Common myeloid progenitor, CD34-positive (primary cell): ENCODE measurements at places on chromosomes 13 and 19.
A peak's percentile ranks its signal among the peaks of the same experiment; 100 is the strongest.

- DNase-seq: no peak
These were observed 135.8 kb downstream of the SHISA2 start for GRCh38 chr13:25915840-25916518.

DNA sequence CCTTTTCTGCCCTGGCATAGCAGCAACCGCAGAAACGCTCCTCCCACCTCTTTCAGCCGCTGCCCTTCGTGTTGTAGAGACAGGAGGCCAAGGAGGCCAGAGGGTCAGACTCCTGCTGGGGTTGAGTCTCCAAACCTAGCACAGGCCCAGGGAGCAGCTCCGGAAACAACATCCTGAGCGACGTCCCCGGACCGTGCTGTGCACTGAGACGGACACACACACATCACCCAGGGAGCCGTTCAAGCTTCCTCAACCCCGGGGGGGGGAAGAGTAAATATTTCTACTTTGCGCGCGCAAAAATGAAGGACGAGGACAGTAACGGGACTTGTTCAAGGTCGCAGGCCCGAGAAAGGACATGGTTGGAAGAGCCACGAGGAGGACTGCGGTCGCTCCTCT lies 657 bp downstream of the ZNF550 start:
- DNase-seq: no peak

DNA sequence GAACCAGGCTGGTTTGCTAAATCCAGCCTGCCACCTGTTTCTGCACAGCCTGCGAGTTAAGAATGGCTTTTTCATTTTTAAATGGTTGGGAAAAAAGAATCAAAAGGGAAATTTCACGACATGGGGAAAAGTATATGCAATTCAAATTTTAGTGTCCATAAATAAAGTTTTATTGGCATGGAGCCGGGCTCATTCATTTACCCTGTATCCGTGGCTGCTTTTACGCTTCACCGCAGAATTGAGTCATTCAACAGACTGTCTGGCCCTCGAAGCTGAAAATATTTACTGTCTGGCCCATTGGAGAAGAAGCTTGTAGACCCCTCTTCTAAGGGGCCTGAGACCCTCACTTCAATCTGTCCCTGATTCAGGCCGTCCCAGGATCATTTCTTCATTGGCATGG lies 26.1 kb downstream of the IER2 start:
- DNase-seq: no peak

DNA sequence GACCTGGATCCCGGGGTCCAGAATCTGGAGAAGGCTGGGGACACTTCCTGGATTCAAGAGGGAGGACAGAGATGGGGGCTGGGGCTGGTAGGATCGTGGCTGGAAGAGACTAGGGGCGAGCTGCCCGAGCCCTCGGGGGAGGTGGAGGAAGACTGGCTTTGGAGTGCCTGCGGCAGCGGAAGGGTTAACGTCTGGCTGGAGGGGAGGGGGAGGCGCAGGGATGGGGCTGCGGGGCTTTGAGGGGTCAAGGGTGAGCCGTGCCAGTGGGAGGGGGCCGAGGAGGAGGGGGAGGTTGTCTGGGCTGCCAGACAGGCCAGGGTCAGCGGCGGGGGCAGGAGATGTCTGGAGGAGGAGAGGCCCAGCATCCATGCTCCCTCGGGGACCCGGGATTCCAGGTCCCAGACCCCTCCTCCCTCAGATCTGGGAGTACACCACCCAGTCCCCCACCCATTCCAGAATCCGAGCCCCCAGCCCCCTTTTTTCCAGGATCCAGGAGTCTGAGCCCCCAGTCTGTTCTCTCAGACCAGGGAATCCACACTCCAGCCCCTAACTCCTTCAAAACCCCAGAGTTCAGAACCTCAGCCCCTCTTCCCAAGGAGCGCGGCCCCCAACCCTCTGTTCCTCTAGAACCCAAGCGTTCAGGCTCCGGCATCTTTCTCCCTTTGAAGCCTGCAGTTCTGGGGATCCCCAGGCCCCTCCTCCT lies 3.2 kb upstream of the SPACA6 start:
- DNase-seq: no peak

DNA sequence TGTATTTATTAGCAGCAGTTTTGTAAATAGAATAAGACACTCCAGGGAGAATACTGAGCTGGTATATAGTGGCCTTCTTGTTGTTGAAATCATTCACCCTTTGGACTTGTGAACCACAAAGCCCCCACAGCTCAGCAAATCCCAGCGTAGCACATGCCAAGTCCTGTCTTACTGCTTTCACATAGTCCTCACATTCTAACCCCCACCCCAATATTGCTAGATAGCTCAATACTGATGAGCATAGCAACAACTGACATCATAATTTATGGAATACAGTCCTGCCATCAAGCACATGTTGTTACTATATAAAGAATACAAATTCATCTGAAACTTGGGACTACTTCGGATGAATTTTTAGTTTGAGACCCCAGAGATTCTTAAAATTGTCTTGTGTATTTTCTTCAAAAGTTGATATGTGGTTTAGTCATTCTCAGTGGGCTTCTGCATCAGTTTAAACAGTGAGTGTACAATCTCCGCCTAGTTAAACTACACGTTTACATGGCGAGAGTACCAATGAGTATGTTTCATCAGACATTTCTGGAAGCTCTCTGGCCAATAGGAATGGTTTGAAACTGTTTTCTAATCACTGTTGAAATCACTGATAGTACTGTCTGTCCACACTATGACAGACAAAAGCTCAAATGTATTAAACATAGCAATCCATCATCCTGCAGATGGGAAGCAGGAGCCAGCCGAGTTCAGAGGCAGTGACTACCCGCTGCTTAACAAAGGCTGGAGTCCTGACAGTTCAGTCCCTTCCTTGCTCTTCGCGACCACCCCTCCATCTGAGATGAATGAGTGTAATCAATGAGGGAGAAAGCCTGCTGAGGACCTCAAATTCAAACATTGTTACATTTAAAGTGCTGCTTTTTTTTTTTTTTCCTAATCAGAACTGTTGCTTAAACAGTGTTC lies 15.2 kb downstream of the DACH1 start:
- DNase-seq: no peak

DNA sequence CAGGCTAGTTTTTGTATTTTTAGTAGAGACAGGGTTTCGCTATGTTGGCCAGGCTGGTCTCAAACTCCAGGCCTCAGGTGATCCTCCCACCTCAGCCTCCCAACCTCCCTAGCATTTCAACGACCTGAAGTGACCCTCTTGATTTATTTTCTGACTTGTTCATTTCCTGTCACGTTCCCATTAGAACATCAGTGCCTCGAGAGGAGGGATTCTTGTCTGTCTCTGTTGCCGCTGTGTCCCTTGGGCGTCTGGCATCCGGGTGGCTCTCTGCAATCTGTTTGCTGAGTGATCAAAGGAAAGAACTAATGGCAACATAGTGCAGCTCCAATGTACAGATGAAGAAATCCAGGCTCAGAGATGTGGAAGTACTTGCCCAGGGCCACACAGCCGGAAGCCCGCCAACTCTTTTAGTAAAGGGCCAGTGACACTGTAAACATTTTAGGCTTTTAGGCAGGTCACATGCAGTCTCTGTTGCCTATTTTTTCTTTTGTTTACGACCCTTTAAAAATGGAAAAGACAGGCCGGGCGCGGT lies 47.5 kb downstream of the NFIC start:
- DNase-seq: no peak

- peak; percentile 67 for DNase-seq
These were observed 2.8 kb downstream of the TNNT1 start for GRCh38 chr19:55146078-55146704.

- DNase-seq: no peak
These were observed 678.0 kb upstream of the SPRY2 start for GRCh38 chr13:81018936-81019335.

- peak; percentile 85 for DNase-seq
These were observed 8.7 kb downstream of the HOMER3 start for GRCh38 chr19:18932216-18932841.

- DNase-seq: no peak
These were observed 41.9 kb downstream of the ADPRHL1 start for GRCh38 chr13:113411216-113412023.

DNA sequence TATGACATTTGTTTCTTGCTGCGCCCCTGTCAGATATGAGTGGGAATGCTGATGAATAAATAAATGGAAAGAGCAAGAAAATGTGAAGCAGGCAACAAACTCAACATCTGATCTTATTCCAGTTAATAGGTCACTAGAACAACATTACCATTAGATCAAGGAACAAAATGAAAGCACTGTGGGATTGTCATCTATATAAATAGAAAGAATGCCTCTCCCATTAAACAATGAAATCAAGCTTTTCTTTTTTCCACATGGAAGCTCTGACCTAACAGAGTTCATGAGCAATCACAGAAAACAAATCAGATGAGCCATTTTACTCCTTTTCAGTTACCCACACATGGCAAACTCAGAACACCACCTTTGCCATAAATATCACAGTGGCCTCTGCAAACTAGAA lies 354.8 kb downstream of the SUCLA2 start:
- DNase-seq: no peak

DNA sequence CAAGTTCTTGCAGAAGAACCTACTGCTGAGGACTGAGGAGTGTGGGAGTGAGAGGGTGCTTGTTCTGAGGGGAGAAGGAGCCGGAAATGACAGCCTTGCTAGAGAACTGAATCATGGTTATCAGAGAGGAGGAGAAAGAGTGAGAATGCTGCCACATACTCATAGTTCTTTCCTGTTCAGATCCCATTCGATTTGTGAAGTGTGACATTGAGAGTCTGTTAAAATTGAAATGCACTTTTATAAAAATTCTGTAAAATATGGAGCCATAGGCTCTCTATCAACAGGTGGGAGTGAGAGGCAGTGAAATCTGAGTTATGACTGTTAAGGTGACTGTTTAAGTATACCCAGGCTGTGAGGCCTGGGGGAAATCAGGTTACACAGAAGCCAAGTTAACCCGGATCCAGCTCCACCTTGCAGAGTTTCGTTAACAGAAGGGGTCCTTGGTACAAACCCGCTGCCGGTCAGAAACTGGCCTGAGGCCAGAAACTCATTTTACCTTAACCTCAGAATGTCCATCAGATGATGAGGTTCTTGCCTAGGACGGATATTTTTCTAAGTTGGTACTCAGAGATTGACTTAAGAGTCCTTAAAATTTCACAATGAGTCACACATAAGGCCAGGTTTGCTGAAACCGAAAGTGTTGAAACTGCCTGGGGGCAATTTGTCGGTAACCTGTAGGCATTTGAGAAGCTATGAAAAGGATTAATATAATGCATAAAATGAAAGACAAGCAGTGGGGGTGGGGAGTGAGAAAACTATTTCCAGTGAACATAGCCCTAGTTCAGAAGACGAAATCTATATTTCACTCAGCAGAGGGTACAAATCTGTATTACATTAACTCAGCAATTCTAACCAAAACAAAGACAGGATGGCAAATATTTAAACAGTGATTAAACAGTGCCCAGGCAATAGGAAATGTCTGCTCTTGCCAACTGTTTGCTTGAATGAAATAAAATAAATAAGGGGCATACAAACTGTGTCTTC lies 350.5 kb downstream of the KCNRG start:
- DNase-seq: no peak

DNA sequence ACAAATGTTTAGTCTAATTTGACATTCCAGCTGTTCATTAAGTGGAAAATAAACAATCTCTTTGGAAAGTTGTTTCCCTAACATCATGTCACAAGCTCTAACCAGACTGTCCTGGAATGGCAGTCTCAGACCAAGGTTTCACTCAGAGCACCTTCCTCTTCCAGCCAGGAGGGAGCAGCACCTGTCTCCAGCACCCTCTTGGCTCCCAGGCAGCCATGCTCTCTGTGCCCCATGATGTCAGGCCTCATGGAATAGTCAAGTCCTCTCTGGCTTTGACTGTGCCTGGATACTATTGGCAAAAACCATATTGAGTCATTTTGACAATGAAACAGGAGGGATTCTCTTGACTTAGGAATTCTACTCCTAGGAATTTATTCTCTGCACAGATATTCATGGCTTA lies 171.4 kb downstream of the OXGR1 start:
- DNase-seq: peak; percentile 31

GRCh38 chr19:821231-821824 lies 427 bp downstream of the PLPPR3 start:
- DNase-seq: no peak

DNA sequence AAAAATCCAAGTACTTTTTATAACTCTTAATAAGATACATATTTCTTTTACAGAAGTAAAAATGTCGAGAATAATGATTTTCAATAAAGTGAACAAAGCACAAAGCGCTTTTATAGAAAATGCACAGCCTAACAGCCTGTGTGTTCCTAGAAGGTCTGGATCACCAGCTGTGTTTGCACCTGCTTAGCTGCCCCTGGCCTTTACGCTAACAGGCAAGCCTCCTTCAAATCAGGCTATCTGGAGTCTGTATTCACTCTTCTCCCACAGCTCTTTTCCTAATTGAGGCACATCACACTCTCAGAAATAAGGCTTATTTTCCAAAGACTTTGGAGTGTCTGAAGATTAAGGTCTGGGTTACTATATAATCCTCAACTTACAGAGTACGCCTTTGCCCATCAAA lies 183.1 kb downstream of the LHFPL6 start:
- no peak for DNase-seq

DNA sequence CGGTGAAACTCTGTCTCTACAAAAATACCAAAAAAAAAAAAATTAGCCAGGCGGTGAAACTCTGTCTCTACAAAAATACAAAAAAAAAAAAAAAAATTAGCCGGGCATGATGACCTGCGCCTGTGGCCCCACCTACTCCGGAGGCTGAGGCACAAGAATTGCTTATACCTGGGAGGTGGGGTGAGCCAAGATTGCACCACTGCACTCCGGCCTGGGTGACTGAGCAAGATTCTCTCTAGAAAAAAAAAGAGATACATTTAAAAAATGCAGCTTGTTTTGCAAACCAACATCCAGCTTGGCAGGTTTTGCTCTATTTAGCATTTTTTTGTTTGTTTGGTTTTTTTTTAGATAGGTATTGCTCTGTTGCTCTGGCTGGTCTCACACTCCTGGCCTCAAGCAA lies 6.7 kb upstream of the PGPEP1 start:
- DNase-seq: no peak

DNA sequence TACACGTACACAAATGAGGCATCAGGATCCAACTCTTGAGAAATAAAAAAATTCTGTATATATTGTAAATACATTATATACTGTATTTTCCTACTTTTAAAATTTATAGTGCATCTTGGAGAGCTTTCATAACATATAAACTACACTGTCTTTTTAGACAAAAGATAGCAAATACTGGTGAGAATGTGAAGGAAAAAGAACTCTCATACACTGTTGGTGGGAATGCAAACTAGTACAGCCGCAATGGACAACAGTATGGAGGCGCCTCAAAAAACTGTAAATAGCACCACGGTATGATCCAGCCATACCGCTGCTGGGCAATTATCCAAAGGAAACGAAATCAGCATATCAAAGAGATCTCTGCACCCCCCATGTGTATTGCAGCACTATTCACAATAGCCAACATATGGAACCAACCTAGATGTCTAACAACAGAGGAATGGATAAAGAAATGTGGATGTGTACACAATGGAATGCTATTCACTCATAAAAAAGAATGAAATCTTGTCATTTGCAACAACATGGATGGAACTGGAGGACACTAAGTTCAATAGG lies 292.4 kb downstream of the EFNB2 start:
- no peak for DNase-seq

DNA sequence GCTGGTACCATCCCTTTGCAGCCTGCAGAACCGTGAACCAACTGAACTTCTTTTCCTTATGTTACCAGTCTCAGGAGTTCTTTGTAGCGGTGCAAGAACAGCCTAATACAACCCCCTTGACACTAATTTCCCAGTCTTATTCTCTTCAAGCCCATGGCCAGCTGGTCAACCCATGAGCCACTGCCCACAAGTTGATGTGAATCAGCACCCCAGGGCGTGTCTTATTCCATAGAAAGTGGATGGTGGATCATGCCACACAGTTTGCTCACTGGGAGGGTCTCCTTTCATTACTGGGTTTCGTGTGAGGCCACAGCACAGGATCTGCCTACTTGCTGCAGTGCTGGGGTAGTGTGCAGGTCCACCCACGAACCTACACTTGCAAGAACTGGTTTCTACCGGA lies 27.0 kb downstream of the TEX29 start:
- no peak for DNase-seq

- DNase-seq: no peak
These were observed 6.8 kb upstream of the GRIN3B start for GRCh38 chr19:993361-993830.
